Activated naive CD4-positive, alpha-beta T cell treated with Interleukin-2 at 50 U/mL for 16 hours (primary cell): ENCODE measurements at places on chromosomes 1 and 21.

- DNase-seq, result no peak
These were observed 3.6 kb downstream of the PADI1 start for GRCh38 chr1:17208546-17208945.

DNA sequence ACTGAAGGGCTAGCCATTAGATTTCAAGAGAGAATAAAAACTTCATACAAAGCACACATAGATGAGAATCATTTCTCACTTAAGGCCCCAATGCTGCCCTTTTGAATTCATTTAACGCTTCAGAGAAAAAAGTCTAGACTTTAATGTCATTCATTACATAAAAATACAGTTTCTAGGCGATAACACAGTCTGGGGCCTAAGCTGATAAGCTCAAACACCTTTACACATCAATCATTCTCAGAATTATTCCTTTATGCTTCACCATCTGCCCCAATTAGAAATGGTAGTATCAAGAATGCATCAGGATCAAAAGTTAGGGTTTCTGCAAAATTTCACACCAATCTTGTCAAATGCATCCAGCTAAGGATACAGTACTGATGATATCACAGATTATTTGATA lies 100.1 kb upstream of the HP1BP3 start:
- no peak for DNase-seq

- peak; percentile 47 for DNase-seq
These were observed 1.7 kb upstream of the ZBTB18 start for GRCh38 chr1:244049162-244050013.

GRCh38 chr1:224933584-224933983 lies 4.1 kb downstream of the DNAH14 start:
- no peak for DNase-seq

GRCh38 chr21:44761747-44762208 lies 39.8 kb downstream of the UBE2G2 start:
- DNase-seq, result no peak

DNA sequence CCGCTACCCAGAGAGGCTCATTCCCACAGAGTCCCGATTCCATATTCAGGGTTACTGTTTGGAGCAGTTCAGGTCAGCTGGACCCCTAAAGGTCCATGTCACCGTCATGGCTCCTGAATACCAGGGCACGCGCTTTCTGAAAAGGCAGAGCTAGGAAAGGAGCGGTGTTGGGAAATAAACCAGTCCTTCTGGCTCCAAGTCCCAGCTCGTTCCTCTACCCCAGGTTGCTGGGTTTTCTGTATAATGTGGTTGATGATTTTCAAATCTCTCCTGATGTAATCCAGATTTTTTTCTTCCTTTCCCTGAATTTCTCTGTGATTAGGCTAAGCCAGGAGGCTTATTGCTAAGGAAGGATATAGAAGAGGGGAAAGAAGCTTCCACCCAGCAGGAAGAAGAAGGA lies 14.0 kb upstream of the PKP1 start:
- no peak for DNase-seq

DNA sequence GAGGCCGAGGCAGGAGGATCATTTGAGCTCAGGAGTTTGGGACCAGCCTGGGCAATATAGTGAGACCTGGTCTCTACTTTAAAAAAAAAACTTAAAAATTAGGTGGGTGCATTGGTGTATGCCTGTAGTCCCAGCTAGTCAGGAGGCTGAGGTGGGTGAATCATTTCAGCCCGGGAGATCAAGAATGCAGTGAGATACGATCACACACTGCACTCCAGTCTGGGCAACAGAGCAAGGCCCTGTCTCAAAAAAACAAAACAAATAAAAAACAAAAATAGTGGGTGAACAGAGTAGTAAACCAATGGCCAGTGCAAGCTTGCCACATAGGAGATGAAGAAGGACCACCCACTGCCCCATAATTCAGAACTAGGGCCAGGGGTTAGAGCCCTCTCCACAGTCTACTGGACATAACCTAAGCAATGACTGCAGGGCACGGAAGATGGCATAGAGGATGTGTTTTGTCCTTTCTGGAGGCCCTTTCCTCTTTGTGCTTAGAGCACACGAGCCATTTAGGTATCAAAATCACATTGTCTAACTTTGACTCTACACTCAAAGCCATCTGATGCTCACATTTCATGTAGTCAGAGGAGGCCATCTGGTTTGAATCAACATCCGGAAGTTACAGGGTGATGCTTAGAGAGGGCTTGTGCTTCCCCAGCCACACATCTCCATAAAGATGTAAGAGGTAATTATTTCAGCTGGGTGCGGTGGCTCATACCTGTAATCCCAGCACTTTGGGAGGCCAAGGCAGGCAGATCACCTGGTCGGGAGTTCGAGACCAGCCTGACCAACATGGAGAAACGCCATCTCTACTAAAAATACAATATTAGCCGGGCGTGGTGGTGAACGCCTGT lies 12.6 kb downstream of the CD2 start:
- peak; percentile 54 for DNase-seq

DNA sequence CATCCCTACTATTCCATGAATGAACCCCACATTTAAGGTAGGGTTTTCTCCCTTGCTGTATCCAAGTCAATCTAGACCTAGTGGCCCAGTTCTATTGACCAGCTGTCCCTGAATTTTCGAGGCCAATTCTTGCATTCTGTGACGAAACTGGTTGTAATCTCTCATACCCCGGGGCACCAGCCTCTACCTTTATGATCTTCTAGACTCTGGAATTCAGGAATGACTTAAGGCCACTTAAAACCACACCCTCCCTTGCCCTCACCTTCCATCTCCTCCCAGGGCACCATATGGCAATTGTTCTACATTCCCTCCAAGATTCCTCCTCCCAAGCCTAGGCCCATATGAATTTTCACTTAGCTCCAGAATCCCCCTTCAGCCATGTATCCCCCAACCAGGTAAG lies 48.9 kb downstream of the RHOU start:
- no peak for DNase-seq

GRCh38 chr1:86915737-86916235 lies 1.4 kb downstream of the HS2ST1 start:
- no peak for DNase-seq

DNA sequence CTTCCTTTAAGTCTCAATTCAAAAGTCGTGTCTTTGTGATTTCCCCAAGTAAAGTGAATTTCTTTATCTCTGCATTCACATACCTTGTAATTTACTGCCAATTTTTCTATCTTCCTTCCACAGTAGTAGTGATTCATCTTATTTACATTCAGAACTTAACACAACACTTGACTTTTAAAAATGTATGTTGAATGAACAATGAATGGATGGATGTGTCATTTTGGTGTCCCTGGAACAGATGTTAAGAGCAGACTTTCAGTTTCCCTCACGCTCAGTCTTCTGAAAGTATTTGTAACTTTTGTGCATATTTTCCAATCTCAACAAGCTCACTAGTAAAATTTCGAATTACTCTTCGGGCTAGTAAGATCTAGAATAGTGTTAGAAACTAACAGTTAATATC lies 352.0 kb downstream of the HHIPL2 start:
- no peak for DNase-seq

- no peak for DNase-seq
These were observed 9.8 kb downstream of the TEX38 start for GRCh38 chr1:46681333-46682034.

GRCh38 chr1:30305519-30305918 lies 417.9 kb downstream of the MATN1 start:
- no peak for DNase-seq

DNA sequence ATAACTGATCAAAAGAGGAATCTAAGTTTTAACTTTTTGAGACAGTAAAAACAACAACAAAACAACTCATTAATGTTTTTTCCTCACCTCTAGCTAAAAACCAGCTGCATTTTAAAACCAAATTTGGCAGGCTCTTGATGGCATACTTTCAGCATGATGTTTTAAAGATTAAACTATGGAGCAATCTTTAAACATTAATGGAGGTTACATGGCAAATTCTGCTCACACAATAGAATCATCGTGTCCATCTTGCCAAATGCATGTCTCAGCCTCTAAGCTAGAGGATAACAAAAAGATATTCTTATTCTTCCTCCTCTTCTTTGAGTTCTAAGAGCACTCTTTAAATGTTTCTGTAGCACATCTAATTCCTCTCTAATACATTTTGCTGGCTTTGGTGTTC lies 579.8 kb upstream of the PKN2 start:
- DNase-seq, result no peak

DNA sequence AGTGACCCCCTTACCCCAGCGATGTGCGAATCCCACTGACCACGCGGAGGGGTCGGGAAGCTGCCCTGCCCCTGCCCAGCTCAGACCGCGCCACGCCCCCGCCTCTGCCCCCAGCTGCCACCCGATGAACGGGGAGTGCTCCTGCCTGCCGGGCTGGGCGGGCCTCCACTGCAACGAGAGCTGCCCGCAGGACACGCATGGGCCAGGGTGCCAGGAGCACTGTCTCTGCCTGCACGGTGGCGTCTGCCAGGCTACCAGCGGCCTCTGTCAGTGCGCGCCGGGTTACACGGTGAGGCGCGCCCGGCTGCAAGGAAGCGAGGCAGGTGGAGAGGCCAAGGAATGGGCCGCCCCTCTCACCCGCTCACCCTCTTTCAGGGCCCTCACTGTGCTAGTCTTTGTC lies 11.9 kb upstream of the LRRC71 start:
- DNase-seq, result no peak
